ENCODE measurements at places on chromosomes 1 and 21.

- DNase-seq, result no peak
Observed at GRCh38 chr1:60229821-60230220, 156.3 kb upstream of the C1orf87 start.

DNA sequence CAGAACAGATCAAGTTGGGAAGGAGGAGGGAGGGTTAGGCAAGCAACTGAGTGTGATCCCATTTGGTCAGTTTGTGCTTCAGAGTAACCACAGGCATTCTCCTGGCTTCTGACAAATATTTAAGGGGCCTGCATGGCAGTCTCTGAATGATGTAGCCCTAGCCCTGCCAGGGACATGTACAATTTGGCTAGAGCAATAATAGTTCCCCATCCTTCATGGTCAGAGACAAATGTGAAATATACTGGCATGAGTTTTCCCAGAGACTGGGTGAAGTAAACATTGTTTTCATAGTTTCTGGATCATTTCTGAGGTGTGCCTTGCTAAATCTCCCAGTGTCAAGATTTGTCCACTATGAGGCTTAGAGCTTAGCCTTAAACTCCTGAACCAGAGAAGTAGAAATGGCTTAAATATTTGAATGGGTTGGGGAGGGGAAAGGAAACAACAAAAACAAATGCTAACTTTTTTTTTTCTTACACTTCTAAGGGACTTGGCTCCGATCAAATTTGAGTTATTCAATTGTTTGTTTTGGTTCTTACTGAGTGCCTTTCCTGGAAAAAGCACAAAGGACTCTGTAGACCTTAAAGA, 42.0 kb upstream of the UBE2U start:
- DNase-seq, result no peak

GRCh38 chr1:176789571-176790090, 326.7 kb downstream of the PAPPA2 start:
- no peak for DNase-seq

DNA sequence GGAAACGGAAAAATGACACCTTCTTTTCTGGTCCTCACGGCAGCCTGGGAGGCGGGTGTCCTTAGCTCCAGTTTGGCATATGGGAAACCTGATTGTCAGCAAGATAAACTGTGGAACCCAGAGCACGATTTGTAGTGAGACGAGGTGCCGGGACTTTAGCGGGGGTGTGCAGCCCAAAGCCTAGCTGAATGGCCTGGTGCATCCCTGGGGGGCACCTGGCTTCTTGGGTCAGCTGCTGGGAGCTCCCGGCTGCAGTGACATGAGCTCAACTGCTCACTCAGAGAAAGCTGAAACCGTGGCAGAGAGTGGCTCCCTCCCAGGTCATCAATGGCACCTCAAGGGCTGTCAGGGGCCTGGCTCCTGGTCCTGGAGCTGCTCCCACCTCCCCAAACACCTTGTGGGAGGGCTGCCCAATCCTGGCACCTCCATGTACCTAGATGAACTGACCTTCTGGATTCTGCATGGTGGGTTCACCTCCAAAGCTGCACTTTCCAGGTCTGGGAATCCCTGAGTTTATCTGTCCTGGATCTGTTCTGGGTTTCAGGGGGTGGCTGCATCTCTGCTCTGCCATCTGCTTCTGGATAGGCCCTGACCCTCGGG, 260.5 kb downstream of the MATN1 start:
- DNase-seq, result no peak

GRCh38 chr1:2981388-2981787, 39.9 kb upstream of the ACTRT2 start:
- no peak for DNase-seq

DNA sequence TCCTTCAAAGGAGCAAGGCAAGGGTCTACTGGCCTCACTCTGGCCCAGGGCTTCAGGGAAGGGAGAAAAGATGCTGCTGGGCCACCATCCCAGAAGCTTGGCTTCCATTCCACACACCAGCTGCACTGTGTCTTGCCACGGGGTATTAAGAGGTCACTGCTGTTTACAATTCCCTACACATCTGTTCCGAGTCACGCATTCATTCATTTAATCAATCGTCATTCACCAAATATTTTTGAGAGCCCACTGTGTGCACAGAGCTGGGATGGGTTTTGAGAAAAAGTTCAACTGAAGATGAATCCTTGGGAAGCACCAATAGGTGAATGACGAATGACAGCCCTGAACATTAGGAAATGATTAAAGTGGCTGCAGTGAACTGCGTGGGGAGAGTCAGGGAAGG, 101.7 kb downstream of the NAV1 start:
- no peak for DNase-seq

- DNase-seq, result no peak
Observed at GRCh38 chr1:115217150-115218033, 120.7 kb downstream of the NGF start.

GRCh38 chr1:173554541-173555250, 48.2 kb downstream of the SLC9C2 start:
- no peak for DNase-seq

DNA sequence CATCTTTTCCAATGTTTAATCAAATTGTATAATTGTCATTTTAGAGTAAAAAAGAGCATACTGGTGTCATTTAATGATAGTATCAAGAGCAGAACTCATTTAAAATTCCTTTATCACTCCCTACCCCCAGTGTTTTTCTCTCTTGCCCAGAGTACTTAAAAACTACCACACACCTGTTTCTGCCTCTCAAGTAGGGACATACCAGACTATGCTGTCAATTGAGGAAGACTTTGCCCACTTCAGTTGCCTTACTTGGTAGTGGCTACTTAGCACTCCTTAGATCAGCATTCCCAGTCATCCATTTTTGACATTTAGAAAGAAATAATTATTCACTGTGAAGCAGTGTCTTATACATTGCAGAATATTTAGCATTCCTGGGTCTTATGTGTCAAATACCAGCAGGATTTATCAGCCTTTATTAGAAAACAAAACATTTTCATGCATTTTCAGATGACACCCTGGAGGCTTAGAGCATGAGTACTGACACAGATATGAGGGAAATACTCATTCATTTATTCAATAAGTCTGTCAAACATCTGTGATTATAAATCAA, 127.5 kb upstream of the RGS1 start:
- no peak for DNase-seq

DNA sequence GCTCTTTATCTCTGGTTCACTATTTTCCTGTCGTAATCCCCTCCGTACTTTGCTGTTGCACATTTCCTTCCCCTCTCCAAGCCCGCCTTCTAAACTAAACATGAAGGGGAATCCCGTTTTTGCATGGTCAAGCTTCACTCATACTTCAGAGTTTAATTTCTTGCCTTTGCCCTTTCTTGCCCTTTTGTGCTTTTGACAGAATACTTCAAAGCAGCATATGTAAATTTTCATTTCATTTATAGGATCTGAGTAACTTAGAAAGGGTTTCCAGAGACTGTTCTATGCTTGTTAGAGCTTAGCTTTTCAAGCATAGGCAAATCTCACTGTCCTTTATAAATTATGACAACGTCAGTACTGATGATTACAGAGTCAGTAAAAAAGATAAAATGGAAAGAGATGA, 27.7 kb downstream of the SPATA45 start:
- DNase-seq, result no peak

GRCh38 chr21:36156815-36157670, at the start of gene DOP1B:
TSS of gene DOP1B (plus strand) at chr21:36156824. CDS start at chr21:36164734, 7,910 bp downstream.
- DNase-seq, result peak; percentile 33

- no peak for DNase-seq
Observed at GRCh38 chr21:34128674-34129038, 55.3 kb downstream of the MRPS6 start.

- no peak for DNase-seq
Observed at GRCh38 chr1:13700521-13701270, 708 bp downstream of the PRDM2 start.

GRCh38 chr1:25821630-25822091, 1.9 kb downstream of the MTFR1L start:
- DNase-seq, result no peak

DNA sequence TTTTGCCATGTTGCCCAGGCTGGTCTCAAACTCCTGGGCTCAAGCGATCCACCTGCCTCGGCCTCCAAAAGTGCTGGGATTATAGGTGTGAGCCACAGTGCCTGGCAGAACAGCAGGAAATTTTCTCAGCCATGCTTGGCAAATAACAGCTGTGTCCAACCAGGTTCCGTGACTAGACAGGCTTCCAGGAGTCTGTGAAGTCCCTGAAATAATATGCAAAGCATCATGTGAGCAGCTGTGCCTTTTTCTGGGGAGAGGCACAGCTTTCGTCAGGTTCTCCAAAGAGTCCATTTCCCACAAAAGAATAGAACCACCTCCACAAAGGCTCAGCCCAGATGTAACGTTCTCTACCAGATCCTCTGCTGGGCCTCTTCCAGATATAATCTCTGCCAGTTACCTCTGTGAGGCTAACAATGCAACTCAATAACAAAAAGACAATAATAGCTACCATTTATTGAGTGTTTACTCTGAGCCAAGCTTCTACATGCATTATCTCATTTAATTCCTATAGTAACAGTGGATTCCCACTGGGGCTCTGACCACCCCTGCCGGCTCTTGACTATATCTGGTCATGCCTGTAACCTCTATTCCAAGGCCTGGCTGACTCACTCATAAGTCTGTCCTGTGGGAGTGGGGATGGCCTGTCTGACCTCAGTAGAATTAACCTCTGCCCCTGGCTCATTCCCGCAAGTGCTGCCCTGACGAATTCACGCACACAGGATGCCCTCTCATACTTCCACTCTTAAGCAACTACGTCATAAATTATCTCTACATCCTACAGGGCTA, 4.0 kb upstream of the NKAIN1 start:
- DNase-seq, result peak; percentile 49

GRCh38 chr1:77051425-77051824, 167.8 kb downstream of the PIGK start:
- no peak for DNase-seq

DNA sequence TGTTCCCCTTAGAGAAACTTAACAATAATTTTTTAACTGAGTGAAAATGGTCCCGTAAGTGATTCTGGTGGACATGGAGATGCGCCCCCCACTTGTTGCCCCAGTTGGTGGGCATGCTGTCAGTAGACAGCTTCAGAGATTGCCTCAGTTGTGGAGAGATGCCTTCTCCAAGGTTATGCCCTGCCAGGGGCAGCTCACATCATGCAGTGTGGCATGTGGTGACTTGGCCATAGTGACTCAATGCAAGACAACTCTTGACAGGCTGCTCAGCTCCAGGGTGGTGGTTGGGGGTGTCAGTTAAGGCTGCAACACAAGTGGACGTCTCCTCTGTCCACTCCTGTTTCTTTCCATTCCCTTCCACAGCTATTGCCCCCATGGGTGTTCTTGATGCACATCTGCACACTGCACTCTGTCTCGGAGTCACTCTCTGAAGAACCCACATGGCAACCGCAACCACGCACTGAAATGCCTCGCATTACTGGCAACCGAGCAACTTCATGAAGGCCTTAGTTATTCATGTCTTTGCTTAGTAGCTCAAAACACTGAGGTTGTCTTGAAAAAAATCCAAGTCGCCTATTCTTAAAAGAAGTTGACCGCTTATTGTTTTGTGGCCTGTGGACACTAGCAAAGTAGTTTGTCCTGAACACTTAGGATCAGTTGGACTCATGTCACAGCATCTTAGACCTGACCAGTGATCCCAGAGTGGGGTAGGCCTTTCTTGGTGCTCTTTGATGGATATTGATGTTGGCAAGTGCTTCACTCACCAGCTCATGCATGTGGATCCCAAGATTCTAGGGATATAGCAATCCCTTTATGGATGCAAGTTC, 54.8 kb upstream of the USP1 start:
- DNase-seq, result no peak

DNA sequence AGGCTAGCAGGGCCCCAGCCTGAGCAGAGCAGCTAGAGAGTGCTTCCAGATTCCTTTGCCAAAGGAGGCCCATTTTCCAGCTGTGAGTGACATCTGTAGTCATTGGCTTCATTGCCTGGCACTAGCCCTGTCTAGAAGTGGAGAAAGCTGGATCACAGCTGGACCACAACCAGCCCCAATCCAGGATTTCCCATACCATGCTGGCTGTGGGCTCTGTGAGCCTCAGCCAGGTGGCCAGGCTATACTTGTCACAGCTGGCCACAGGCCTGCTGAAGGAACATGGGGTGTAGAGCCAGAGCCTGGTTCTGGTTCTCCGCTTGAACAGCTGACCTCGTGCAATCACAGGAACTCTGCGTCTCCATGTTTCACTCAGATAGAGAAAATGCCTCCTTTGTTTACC, 36.6 kb downstream of the RIMKLA start:
- no peak for DNase-seq

GRCh38 chr1:23448846-23449245, 24.3 kb upstream of the TCEA3 start:
- DNase-seq, result no peak

GRCh38 chr1:118206966-118207365, 21.9 kb upstream of the SPAG17 start:
- no peak for DNase-seq

- no peak for DNase-seq
Observed at GRCh38 chr1:73197972-73198371, 915.6 kb upstream of the NEGR1 start.

DNA sequence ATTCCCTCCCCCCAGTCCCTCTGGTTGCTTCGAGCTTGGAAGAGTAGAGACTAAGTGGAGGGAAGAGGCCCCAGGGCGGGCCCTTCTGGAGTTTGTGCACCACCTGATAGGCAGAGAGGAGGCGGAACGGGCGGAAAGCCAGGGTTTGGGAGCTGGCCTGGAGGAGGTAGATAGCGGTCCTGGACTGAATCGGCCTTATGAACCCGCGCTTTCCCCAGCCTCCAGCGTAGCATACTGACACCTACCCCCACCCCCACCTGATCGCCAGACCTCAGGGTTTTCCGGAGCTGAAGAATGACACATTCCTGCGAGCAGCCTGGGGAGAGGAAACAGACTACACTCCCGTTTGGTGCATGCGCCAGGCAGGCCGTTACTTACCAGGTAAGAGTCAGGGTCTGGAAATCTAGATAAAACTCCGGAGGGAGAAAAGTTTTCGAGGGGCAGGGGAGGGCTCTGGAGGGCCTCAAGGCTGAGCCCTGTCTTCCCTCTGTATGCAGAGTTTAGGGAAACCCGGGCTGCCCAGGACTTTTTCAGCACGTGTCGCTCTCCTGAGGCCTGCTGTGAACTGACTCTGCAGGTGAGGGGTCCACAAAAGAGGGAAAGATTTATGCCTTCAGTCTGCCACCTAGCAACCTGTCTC, 705 bp downstream of the UROD start:
- DNase-seq, result peak; percentile 58

DNA sequence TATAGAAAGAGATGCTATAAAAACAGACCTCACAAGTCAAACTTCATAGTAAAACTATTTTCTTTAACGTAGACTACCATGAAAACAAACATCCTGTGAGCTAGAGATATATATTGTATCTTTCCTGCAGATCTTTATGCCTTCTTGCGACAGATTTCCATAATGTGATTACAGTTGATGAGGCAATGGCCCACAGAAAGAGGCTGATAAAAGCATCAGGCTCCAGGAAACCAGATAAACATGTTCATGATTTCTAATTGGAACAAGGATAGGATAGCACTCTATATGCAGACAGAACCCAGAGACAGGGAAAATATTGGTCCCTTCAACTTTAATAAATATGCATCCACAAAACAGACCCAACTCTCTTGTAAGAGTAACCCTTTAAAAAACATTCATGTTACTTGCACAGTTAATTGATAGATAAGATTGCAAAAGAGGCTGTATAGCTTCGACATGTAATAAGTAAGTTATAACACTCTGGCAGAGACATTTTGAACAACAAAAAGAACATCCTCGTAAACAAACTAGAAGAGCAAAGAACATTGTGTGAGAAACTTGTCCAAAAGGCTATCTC, 329.4 kb downstream of the AGBL4 start:
- no peak for DNase-seq

All from NCI-H774 (cell line).